Activated CD8-positive, alpha-beta T cell treated with anti-CD3 and anti-CD28 coated beads, Interleukin-2, amount 10 ng/mL, durations not matched to agents 7 days and 5 days (primary cell): ENCODE measurements at places on chromosomes 16 and 17. TPM values are rescaled to one million over a fixed set of nuclear protein-coding genes. Genes with fewer than 3 reads are reported as not detected.

Gene NPIPA5
- total RNA-seq, result 1.3 TPM

Gene USP10
- total RNA-seq, result 82.9 TPM

Gene SLC16A6
- total RNA-seq, result 6.9 TPM

Gene MSLN
- not detected for total RNA-seq

Gene NUDT7
- total RNA-seq, result 3.0 TPM

Gene C1QL1
- 0.68 TPM for total RNA-seq

Gene TMEM235
- not detected for total RNA-seq

Gene PLEKHG4
- total RNA-seq, result 16.3 TPM

Gene CACNG3
- not detected for total RNA-seq

Gene PDILT
- total RNA-seq, result not detected

Gene RHBDL3
- total RNA-seq, result 0.82 TPM

Gene ZNF200
- total RNA-seq, result 18.4 TPM

Gene SPATA32
- total RNA-seq, result 0.52 TPM

Gene ZG16
- not detected for total RNA-seq

Gene SLC22A31
- total RNA-seq, result not detected

Gene ALDH3A1
- not detected for total RNA-seq

Gene MT2A
- 186 TPM for total RNA-seq

Gene CSF3
- not detected for total RNA-seq

Gene AANAT
- not detected for total RNA-seq

Gene KIF19
- 0.37 TPM for total RNA-seq

Gene GNG13
- total RNA-seq, result not detected
